Suprapubic skin (tissue), 4 donors: ENCODE measurements at places on chromosomes 11 and 22. TPM values are rescaled to one million over a fixed set of nuclear protein-coding genes. Genes with fewer than 3 reads are reported as not detected.

The SLC22A12 gene
- total RNA-seq, result not detected

The RIC3 gene
- 43.1 TPM for total RNA-seq

The MYBPC3 gene
- total RNA-seq, result 0.21 TPM

The MTMR3 gene
- total RNA-seq, result 136 TPM

The SHANK2 gene
- 14.0 TPM for total RNA-seq

The RAB3IL1 gene
- 2.9 TPM for total RNA-seq

The NXPE1 gene
- not detected for total RNA-seq

The SMIM38 gene
- total RNA-seq, result 0.31 TPM

The CCND1 gene
- 340 TPM for total RNA-seq

The NCAM1 gene
- total RNA-seq, result 1.6 TPM

The TUB gene
- 3.3 TPM for total RNA-seq

The SCGB1A1 gene
- total RNA-seq, result not detected

The IFTAP gene
- total RNA-seq, result 8.3 TPM

The TMEM45B gene
- 32.7 TPM for total RNA-seq

The CARNS1 gene
- 0.21 TPM for total RNA-seq

The GNG3 gene
- total RNA-seq, result 0.68 TPM

The CNTF gene
- total RNA-seq, result 3.5 TPM

The KCNE3 gene
- total RNA-seq, result 2.0 TPM

The DNAJB7 gene
- total RNA-seq, result not detected

The FGF3 gene
- not detected for total RNA-seq

The ROM1 gene
- total RNA-seq, result 2.6 TPM

The ANKK1 gene
- total RNA-seq, result 5.1 TPM

The RIMBP3B gene
- total RNA-seq, result 0.13 TPM

The PATE4 gene
- not detected for total RNA-seq

The CACNA1I gene
- total RNA-seq, result 0.17 TPM

The SMTNL1 gene
- not detected for total RNA-seq

The CEND1 gene
- total RNA-seq, result not detected

The TOB2 gene
- total RNA-seq, result 59.2 TPM

The CHST1 gene
- total RNA-seq, result 1.1 TPM

The DERL3 gene
- total RNA-seq, result 0.34 TPM

The SLC22A9 gene
- total RNA-seq, result not detected

The APOA4 gene
- total RNA-seq, result 0.34 TPM

The ADM2 gene
- 0.30 TPM for total RNA-seq

The CRYBB2 gene
- total RNA-seq, result not detected

The INS gene
- total RNA-seq, result not detected

The STK33 gene
- total RNA-seq, result 0.76 TPM

The TMPRSS5 gene
- total RNA-seq, result 1.2 TPM

The KCNC1 gene
- total RNA-seq, result not detected

The LRRC74B gene
- total RNA-seq, result not detected

The TCN2 gene
- 9.9 TPM for total RNA-seq

The SERPING1 gene
- total RNA-seq, result 144 TPM

The GGT1 gene
- 1.7 TPM for total RNA-seq

The ARHGAP42 gene
- 15.5 TPM for total RNA-seq

The DGCR8 gene
- total RNA-seq, result 38.7 TPM

The ZFTA gene
- 5.0 TPM for total RNA-seq

The IGSF9B gene
- 9.8 TPM for total RNA-seq

The ADAMTS8 gene
- 0.30 TPM for total RNA-seq

The CYTH4 gene
- 4.3 TPM for total RNA-seq

The PLEKHA7 gene
- 35.5 TPM for total RNA-seq
